Neural progenitor cell (in vitro differentiated cells): ENCODE measurements at places on chromosomes 4 and X. TPM values are rescaled to one million over a fixed set of nuclear protein-coding genes. Genes with fewer than 3 reads are reported as not detected.

GAB3 gene
- total RNA-seq, result not detected in 2 replicates

CCDC160 gene
- 18.4 and 21.6 TPM in 2 replicates for total RNA-seq

SUPT20HL1 gene
- not detected in 2 replicates for total RNA-seq

DNA sequence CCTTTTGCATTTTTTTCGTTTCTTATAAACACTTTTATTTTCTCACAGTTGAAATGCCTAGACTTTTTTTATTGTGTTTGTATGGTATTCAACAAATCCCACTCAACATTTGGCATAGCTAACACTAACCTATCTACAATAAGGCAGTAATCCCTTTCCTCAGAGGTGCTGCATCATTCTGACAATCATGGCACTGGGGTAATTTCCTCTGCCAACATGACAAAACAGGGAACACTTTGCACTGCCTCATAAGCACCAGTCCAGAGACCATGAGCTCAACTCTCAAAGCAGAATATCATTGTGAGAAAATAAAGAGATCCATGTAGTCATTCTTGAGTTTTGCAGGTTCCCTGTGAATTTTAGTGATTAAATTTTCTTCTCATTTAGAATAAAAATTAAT lies 183.8 kb upstream of the INTU start:
- no peak for DNase-seq

- DNase-seq, result no peak
These were observed 231.5 kb upstream of the AGTR2 start for GRCh38 chrX:115939070-115939469.

DNA sequence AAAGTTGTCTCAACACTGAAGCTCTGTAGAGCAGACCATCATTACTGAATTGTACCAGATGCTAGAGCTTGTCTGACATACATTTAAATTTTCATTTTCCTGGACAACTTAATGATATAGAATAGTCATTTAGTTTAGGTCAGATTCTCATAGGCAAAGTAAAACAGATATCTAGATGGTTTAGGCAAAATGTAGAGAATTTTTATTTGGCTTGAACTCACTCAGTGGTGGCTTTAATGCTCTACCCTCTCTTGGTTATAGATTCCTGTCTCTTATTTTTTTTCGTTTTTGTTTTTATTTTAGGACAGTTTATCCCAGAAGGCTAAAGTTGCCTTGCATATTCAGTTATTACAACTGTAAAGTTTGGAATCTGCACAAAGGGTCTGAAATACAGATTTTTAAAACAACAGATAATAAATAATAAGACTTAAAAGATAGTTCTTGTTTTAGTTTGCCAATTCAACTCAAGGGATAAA lies 4.0 kb upstream of the IRS4 start:
- no peak for DNase-seq
